ENCODE measurements at places on chromosomes 2 and 18.

DNA sequence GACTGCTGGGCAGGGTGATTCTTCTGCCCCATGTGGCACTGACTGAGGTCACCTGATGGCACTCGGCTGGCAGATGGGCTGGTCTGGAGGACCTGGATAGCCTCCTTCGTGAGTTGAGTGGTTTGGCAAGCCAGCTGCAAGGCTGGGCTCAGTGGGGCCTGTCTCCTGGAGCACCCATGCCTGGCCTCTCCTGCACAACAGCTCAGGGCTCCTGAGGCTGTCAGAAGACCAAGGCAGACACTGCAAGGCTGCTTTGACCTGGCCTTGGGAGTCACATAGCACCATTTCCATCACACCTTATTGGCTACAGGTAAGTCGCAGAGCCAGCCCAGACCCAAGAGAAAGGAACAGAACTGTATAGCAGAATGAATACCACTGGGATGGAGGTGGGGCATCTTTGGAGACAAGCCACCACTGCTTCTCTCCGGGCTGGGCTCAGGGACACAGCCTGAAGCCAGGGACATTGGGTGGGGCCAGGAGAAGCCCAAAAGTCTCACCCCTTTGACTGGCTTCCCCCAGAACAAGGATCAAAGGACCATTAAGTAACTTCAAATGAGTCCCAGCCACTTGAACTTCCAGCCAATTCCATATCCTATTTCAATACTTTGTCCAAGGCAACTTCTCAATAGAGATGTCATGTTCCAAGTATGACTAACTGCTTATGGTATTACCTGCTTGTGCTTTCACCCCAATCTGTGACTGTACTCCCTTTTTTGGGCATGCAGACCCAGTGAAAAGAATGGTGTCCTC, 156.3 kb downstream of the CABLES1 start:
- DNase-seq = peak; percentile 19

GRCh38 chr18:66833646-66834045, 229.8 kb upstream of the CDH19 start:
- no peak for DNase-seq

DNA sequence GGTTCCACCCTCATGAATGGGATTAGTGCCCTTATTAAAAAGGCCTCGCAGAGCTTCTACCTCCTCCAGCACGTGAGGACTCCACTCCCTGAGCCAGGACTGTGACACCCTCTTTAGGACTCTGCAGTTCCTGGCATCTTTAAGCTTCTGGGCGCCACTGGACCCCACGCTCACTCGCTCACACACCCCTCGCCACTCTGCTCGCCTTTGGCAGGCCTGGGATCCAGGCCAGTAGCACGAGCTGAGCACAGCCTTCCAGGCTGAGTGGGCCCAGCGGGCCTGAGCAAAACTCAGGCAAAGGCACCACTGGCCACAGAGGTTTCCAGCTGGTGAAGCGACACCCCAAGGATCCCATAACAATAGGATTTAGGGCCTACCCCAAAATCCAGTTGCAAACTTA, 107.9 kb upstream of the GPC1 start:
- no peak for DNase-seq

GRCh38 chr2:175811971-175812370, 190.1 kb downstream of the LNPK start:
- DNase-seq = no peak

DNA sequence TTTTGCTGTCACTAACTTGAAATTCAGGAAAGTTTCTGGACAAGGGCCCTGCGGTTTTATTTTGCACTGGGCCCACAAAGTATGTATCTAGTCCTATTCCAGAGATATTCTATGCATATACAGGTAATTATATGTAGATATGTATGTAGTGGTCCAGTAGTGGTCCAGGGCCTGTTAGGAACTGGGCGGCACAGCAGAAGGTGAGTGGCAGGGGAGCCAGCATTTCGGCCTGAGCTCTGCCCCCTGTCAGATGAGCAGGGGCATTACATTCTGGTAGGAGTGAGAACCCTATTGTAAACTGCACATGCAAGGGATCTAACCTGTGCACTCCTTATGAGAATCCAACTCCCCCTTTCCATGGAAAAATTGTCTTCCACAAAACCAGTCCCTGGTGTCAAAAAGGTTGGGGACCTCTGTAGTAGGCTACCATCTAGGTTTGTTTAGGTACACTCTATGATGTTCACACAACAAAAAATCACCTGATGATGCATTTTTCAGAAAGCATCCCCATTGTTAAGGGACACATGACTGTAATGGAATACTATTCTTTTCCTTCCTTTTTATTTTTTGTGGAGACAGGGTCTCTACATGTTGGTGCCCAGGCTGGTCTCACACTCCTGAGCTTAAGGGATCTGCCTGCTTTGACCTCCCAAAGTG, 2.8 kb upstream of the PPP4R3B start:
- DNase-seq = peak; percentile 7

DNA sequence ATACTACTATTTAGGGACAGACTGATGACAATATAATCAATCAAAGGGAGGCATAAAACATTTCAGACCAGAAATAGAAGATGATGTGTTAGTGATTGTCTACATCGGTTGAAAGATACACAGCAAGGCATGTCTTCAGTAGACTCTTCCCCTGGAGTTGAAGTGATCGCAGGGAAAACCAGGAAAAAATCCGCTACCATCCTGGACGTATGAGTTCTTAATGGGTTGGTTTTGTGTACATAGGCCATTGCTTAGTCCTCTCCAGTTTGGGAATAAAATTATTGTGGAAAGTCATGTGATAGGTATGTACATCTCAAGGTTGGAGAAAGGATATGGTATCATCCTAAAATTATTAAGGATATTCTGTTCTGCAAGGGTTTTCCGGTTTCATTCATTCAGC, 4.3 kb downstream of the APCDD1 start:
- no peak for DNase-seq

DNA sequence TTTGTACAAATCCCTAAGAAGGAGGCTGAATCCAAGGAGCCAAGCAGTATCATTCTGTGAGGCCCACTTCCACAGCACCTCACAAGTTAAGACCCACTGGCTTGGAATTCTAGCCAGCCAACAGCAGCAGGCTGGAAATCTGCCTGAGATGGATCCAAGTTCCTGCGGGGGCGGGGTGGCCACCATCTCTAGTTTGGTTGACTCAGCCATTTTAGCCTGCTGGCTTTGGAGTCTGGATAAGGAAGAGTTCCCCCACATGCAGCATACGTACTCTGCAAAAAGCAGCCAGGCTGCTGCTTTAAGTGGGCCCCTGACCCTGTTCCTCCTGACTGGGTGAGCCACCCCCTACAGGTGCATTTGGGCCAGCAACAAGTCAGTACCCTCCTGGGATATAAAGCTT, 65.2 kb downstream of the FARP2 start:
- DNase-seq = no peak

- no peak for DNase-seq
These were observed 361.8 kb downstream of the RND3 start for GRCh38 chr2:150125708-150126107.

All from NCI-H510A treated with DMSO at 0.1 percent for 48 hours (cell line).